ENCODE measurements at places on chromosomes 7 and 10.

- DNase-seq: no peak
Measured at GRCh38 chr10:80786322-80786721, 248.6 kb downstream of the SH2D4B start.

- DNase-seq: no peak
Measured at GRCh38 chr10:128978211-128978610, 488.8 kb upstream of the MGMT start.

DNA sequence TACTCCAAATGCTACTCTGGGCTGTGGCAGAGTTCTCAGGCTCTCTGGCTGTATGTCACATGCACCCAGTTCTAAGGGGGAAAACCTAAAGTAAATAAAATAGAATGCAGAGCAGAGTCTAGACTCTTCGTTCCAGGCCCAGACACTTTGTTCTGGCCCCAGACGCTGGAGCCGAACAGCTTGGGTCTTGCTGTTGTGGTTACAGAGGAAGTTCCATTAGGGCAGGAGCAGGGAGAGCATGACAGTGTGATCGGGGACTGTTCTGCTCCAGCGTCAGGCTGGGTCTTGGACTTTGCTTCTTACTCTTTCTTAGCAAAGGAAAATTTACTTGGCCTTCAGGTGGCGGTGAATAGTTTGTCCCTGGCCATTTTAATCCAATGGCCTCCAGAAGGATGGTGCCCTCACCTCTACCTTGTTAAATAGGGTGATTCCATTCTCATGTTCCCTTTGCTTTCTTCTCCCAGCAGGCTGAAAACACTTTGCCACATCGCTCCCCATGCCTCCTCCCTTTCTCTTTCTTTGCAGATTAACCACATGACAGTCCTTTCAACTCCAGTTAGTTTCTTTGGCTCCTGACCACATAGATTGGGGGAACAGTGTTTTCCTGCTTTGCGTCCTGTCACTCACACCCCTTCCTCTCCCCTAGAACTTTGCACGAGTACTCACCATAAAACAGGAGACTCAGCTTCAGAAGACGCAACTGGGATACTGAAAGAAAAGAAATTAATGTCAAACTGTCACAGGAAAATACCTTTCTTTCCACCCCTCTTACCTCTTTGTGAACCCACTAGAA lies 730.8 kb downstream of the SUGCT start:
- DNase-seq: no peak

- no peak for DNase-seq
Measured at GRCh38 chr10:100531761-100532160, 2.1 kb upstream of the NDUFB8 start.

GRCh38 chr10:130003787-130004613 lies 39.9 kb upstream of the EBF3 start:
- DNase-seq: no peak

GRCh38 chr10:78196964-78197363 lies 163.3 kb downstream of the RPS24 start:
- no peak for DNase-seq

DNA sequence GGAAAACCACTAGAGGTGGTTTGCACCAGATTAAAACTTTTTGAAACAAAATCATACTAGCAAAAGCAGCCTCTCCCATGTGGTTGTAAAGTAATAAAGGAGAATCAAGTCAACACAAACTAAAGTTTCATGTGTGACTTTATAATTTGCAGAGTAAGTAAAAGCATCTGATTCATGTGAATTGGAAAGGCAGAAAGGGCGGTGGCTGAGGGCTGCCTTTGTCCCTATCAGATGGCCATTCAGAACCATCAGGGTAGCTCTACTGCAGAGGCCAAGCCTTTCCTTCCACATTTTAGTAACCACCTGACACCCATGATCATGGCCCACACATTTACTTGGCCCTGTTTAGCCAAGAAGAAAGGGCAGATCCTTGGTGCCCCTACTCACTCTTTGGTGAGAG lies 15.7 kb downstream of the WNT16 start:
- no peak for DNase-seq

DNA sequence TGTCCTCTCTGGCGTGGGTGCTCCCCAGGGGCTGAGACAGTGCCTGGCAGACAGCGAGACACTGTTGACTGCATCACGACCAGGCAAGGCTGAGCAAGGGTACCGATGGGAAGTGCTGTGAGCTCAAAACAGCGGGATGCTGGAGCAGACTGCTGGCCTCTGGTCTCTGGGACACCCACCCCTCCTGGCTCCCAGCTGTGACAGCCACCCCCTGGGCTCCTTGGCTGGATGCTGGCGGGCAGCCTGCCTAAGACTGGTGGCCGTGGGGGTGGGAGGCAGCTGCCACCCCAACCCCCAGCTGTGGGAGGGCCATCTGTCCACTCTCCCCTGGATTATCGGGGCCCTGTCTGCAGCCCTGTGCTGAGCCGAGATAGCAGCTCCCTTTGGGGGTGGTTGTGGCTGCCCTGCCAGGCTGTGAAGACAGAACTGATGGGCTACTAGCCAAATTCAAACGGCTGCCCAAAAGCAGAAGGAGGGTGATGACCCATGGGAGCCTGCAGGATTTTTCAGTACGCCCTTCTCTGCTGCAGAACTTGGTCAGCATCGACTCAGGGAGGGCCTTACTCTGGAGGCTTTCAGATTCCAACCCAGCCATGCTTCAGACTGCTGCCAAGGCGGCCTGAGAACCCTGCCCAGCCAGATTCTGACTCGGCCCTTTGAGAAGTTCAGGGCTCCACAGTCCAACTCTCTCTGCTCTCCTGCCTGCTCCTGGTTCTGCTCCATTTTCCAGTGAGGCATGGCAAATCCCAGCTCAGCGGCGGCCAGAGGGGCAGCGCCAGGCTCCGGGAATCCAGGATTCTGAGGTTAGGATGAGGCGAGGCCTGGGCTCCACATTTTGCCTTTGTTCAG lies 125.3 kb downstream of the NEURL1 start:
- no peak for DNase-seq

- DNase-seq: no peak
Measured at GRCh38 chr10:44352316-44353127, 32.4 kb downstream of the CXCL12 start.

DNA sequence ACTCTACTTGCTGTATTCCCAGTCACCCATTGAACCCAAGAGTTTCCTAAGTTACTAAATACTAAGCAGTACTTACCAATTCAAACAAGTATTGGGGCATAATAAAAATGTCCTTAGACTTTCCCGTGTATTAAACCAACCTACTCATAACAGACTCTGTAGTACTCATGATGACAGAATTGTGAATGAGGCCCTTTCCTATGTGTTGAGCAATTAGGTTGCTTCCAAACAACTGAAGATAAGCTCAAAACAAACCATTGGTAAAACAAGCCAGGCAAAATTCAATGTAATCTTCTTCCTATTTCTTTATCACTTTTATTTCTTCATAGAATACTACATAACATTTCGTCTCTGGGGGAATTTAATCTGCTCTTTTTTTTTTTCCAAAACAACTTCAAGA lies 106.5 kb upstream of the ANK3 start:
- DNase-seq: no peak

DNA sequence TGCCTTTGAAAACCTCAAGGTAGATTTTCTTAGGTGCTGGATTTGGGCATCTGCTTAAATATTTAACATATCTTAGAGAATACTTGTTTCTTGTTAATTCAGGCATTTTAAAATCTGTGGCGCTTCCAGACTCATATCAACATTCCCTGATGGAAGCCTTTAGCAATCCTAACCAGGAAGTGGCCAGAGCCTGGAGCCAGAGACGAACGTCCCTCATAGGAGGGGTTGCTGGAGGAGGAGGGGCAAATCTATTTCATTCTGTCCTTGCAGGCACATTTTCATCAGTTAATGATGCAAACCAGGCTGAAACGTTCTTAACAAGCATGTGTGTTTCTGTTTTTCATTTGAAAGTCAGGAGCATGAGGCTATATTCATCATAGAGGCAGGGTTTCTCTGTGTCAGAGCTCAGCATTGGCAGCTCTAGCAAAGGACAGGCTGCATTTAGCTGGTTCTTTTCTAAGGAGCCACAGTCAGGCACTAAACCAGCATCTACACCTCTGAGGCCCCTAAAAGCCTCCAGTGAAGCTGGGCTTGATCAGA lies 17.8 kb upstream of the IFIT2 start:
- DNase-seq: no peak

- DNase-seq: no peak
Measured at GRCh38 chr7:106039486-106040060, 72.5 kb downstream of the SYPL1 start.

- DNase-seq: no peak
Measured at GRCh38 chr10:23406409-23406808, 32.5 kb upstream of the OTUD1 start.

DNA sequence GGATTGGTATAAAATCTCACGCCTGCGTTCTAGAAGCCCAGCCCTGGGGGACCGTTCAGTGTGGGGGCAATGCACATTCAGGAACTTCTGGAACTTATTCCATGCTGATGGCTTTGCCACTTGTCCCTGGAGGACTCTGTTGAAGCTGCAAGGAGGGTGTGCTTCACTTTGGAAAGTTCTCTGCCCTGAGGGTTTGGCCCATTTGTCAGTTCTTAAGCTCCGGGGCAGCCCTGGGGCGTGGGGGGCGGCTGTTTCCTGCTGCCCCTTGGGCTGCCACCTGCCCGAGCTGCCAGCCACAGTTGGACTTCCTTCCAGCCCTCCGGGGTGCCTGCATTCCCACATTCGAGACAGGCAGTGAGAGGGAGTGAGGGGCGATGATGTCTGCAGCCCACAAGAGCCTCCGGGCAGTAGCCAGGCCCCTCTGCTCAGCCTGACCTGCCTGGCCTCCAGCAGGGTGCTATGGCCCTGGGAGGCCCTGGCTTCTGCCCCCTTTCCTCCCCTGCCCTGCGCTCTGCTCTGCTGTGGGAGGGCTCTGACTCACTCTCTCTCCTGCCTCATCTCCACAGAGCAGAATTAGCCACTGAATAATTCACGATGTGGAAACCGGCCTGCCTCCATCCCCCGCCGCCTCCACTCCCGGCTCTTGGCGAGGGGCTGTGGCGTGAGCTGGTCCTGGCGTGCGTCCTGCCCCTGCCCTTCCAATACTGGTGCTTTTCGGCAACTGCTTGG lies 1.9 kb downstream of the TTYH3 start:
- DNase-seq: peak; percentile 29

GRCh38 chr7:133040178-133040577 lies 41.7 kb downstream of the CHCHD3 start:
- no peak for DNase-seq

- no peak for DNase-seq
Measured at GRCh38 chr10:992467-992866, 4.2 kb downstream of the GTPBP4 start.

DNA sequence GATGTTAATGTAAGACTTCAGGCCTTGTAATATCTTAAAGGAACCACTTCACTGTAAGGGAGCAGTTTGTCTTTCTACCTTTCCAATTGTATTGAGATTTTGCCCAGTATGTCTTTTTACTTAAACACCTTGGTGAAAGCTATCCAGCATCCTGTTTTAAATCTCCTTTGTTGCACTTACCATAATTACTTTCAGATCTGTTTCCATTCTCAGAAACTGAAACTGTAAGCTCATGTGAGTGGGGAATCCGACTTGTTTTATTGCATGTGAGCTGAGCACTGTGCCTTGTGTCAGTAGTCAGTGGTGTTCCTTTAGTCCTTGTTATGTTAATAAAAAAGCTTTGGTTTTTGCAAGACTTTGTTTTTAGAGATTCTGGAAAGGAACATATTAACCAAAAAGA lies 42.2 kb downstream of the BMPR1A start:
- no peak for DNase-seq

Data from activated T-cell treated with anti-CD3 and anti-CD28 coated beads for 24 hours (primary cell).